ENCODE measurements at places on chromosomes 11 and 22.

DNA sequence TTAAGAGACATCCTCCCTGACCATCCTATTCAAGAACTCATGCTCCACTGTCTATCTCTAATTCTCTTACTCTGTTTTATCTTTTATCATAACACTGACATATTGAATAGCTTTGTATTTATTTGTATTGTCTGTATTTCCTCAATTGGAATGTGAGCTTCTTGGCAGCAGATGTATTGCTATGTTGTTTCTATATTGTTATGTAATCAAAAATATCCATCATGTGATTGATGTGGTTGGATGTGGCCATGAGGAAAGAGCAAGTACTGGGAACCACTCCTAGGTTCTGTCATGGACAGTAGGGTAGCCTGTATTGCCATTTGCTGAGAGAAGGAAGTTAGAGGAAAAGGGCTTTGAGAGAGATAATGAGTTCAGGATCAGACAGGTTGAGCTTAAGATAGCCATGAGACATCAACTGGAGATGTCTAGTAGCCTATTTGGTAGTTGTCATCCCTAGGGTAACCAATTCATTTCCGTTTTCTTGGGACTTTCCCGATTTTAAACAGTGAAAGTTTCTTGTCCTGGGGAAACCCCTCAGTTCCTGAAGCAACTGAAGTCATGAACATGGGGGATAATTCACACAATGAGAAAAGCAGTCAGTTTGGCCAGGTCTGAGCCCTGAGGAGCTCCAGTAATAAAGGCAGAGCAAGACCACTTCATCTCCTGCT, 404.5 kb downstream of the INSC start:
- DNase-seq: no peak

- DNase-seq: no peak
Measured at GRCh38 chr11:132590554-132590953, 941.7 kb downstream of the OPCML start.

GRCh38 chr11:85809191-85809590, 1.8 kb downstream of the SYTL2 start:
- DNase-seq: no peak

- DNase-seq: no peak
Measured at GRCh38 chr11:124839128-124839971, 25.9 kb upstream of the ROBO3 start.

DNA sequence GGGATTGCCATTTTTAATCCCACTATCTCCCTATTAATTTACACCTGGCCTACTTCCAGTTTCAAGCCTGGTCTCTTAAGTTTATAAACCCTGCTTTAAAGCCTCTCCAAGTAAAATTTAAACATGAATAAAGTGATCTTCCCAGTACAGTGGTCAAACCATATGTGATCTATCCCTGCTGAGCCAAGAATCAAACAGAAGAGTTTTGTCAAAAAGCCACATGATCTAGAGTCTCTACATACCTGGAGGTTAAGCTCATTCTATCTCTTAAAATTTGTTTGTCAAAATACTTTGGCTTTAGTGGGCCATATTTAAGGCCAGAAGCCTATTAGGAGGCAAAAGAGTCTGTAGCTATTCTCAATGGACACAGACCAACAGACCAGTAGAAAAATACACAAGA, 42.9 kb upstream of the DDI1 start:
- no peak for DNase-seq

DNA sequence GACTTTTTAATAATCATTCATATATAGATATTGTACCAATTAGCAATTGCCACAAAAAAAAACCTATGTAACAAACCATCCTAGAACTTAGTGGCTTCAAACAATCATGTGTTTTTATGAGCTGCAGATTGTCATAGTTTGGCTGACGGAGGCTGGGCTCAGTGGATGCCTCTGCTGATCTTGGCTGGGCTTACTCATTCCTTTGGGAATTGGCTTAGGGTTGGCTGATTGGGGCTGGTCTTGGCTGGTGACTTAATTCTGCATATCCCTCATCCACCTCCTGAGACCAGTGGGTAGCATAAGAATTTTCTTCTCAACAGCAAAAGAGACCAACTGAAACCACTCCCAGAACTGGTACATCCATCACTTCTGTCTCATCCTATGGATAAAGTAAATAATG, 57.9 kb upstream of the PHF21B start:
- no peak for DNase-seq

DNA sequence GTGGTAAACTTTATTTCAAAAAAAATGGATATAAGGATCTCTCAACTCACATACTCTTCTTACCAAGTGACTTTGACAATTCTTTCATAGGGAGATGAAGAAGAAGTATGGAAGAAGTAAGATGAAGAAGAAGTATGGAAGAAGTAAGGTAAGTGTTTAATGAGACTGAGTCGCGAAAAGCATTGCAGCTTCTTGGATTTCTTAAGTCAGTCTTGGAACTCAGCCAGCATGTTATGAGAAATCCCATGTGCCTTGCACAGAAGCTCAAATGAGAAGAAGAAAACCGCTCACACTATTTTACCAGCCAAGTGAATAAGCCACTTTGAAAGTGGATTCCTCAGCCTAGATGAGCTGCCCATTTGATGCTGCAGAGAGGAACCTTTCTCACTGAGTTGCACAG, 332.0 kb upstream of the CCDC179 start:
- no peak for DNase-seq

- DNase-seq: no peak
Measured at GRCh38 chr11:5500393-5500801, 9.4 kb downstream of the UBQLN3 start.

DNA sequence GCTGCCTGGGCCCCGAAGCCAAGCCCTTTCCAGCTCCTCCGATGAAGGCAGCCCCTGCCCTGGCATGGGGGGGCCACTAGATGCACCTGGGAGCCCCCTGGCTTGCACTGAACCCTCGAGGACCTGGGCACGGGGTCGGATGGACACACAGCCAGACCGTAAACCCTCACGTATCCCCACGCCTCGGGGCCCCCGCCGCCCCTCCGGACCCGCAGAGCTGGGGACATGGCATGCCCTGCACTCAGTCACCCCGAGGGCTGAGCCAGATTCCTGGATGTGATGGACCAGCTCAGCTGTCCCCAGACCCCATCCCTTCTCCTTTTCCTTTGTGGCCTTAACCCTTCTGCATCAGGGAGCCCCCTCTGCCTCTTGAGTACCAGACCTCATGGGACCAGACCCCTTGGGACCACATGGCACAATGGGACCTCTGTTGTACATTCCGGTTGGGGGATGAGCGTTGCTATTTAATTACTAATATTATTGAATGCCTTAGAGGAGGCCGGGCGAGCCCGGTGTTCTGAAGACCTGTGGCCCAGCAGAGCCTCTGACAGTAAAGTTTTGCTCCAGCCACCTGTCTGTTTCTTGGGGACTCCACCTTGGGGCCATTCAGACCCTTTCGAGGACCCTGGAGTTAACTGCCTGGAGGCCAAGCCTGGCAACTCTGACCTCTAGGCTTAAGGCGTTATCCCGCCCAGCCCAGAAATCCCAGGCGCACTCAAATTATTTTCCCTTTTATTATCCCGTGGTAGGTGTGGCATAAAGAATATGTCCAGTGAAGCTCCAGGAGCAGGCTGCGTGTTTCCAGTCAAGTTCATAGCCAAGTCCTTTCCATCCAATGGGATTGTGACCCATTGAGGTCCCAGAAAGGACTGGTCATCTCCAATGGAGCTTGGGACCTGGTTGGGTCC, 3.0 kb downstream of the RASL10A start:
- no peak for DNase-seq

- DNase-seq: peak; percentile 34
Measured at GRCh38 chr11:47565340-47566148, at the start of gene PTPMT1. Gene PTPMT1, plus strand, starts transcription at chr11:47565599. Its CDS starts 24 bp downstream, at chr11:47565623.

- no peak for DNase-seq
Measured at GRCh38 chr22:19571995-19572394, 47.8 kb upstream of the CLDN5 start.

GRCh38 chr11:114368918-114369680, 31.2 kb downstream of the C11orf71 start:
- no peak for DNase-seq

GRCh38 chr11:73266646-73267020, 5.5 kb upstream of the P2RY6 start:
- no peak for DNase-seq

DNA sequence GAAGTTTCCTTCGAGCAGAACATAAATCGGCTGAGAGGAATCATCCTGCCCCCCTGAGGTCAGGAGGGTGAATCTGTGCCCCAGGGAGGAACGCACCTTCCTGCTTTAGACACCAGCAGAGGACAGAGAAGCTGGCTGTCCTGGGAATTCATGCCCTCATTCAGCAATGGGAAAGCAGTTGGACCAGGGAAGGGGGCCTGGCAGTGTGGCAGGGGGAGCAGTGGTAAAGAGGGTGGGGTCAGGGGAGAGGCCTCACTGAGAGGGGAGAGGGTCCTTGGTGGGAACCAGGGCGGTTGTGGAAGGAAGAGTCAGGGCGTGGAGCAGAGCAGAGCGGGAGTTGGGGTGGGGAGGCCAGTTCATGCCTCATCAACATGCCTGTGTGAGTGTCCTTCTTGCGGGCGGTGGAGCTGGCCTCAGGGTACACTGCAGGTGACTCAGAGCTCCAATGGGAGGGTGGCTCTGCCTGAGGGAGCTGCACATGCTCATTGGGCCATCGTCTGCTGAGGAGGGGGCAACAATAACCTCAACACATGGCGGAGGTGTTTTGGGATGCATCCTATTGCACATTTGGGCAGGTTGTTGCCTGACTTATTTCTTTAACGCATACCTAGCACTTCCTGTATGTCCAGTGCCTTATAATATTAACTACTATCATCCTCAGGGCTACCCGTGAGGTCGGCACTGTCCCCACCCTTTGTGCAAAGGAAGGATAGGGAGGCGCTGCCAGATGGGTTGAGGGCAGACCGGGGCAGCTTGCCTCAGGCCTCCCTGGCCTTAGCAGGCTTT, 23.2 kb downstream of the MED15 start:
- DNase-seq: no peak

Measured in amygdala (tissue), 56 donors.